ENCODE measurements at places on chromosomes 12 and 14.

GRCh38 chr14:99802301-99803105 lies 9.3 kb downstream of the EML1 start:
- DNase-seq = no peak

GRCh38 chr14:41349289-41349910 lies 257.3 kb upstream of the LRFN5 start:
- no peak for DNase-seq

DNA sequence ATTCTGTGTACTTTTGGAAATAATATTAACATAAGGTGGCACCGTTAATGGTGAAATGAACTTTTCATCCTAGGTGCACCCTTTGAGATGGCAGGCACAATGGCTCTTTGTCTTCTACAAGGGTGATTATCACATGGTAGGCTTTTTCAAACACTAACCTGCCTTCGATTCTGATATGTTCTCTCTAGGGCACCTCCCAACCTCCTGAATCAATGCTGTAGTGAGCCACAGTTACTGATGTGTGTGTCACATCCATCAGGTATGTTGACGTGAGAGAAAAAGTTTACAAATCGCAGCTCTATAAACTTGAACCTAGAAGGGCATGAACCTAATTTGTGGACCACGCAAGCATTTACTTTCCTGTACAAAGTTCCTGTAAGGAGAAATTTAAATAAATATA lies 25.4 kb downstream of the PDE3A start:
- DNase-seq = no peak

DNA sequence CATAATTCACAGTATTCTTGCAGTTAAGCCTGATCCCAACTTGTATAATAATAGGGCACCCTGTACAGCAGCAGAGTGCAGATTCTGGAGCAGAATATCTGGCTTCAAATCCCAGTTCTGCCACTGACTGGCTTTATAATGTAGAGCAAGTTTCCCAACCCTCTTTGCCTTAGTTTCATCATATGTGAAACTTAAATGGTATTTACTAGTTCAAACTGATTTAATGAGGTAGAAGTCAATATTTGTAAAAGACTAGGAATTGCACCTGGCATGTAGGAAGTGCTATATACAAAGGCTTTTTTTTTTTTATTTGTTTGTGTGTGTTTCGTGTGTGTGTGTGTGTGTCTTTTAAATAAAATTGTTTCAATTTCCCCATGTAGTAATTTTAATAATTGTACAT lies 125.9 kb downstream of the CCER1 start:
- no peak for DNase-seq

DNA sequence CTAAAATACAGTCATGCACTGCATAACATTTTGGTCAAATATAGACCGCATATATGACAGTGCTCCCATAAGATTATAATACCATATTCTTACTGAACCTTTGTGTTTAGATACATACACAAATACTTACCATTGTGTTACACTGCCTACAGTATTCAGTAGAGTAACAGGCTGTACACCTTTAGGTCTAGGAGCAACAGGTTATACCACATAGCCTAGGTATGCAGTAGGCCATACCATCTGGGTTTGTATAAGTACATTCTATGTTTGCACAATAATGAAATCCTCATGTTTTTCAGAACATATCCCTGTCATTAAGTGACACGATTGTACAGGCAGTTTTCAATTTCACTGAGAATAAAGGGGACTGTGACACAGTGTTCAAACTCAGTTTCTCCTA lies 22.3 kb downstream of the KDM5A start:
- DNase-seq = no peak

Measured in activated T-cell treated with anti-CD3 and anti-CD28 coated beads, Interleukin-2, amount 50 U/mL, for 1 hour (primary cell).